ENCODE measurements at places on chromosomes 5 and 9.
A peak's percentile ranks its signal among the peaks of the same experiment; 100 is the strongest.

- no peak for DNase-seq
Measured at GRCh38 chr5:56080375-56081052, 85.8 kb upstream of the IL6ST start.

DNA sequence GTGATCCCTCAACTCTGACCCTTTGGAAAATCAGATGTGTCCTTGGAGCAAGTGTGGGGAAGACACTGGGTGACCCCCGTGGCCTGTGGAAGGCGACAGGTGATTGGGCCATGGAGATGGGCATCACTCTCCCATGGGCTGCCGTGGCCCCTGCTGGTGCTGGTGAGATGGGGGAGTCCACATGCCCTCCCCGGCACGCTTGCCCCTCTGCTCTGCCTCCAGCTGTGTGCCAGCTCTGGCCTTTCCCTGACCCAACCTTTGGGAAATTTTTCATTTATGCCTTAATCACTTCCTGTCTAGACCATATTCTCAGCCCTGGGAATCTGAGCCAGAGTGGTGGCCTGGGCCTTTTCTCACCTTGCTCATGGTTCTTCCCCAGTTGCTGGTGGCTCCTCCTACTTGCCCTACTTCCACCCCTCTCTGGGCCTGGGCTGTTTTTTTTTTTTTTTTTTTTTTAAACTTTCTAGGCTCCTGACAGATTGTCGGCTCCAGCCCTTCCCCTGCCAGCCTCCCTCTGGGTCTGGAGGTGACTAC lies 56.6 kb downstream of the RGS3 start:
- DNase-seq = peak; percentile 73

GRCh38 chr9:131500939-131501541 lies 1.7 kb upstream of the POMT1 start:
- DNase-seq = no peak

GRCh38 chr9:6098431-6098830 lies 83.0 kb upstream of the RANBP6 start:
- no peak for DNase-seq

- DNase-seq = no peak
Measured at GRCh38 chr9:129323376-129323998, 145.4 kb upstream of the IER5L start.

DNA sequence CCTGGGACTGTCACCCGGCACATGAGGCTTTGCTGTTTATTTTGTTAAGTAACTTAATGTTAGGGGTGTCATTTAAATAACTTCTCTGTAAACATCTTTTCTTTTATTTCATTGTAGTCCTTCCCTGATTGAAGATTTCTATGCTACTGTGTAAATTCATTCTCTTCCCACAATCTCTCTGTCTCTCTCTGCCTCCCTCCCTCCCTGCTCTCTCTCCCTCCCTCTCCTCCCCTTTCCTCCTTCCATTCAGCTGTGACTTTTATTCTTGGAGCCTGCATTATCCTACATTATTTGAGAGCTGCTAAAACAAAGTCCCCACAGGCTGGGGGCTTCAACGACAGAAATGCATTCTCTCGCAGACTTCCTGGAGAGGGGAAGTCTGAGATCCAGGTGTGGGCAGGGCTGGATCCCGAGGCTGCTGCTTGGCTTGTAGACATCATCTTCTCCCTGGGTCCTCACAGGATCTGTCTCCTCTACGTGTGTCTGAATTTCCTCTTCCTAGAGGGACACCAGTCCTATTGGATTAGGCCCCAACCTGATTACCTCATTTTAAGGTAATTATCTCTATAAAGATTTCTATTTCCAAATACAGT lies 18.4 kb downstream of the UBE2QL1 start:
- DNase-seq = no peak

DNA sequence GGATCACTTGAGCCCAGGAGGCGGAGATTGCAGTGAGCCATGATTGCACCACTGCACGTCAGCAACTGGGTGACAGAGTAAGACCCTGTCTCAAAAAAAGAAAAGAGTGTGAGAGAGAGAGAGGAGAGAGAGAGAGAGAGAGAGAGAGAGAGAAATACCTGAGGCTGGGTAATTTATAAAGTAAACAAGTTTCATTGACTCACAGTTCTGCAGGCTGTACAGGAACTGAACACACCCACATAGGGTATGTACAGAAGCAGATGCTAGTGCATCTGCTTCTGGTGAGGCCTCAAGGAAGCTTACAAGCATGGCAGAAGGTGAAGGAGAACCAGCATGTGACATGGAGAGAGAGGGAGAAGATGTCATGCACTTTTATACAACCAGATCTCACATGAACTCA lies 46.4 kb upstream of the CHD1 start:
- no peak for DNase-seq

- DNase-seq = no peak
Measured at GRCh38 chr9:134205672-134206310, 41.4 kb upstream of the RNU6ATAC start.

DNA sequence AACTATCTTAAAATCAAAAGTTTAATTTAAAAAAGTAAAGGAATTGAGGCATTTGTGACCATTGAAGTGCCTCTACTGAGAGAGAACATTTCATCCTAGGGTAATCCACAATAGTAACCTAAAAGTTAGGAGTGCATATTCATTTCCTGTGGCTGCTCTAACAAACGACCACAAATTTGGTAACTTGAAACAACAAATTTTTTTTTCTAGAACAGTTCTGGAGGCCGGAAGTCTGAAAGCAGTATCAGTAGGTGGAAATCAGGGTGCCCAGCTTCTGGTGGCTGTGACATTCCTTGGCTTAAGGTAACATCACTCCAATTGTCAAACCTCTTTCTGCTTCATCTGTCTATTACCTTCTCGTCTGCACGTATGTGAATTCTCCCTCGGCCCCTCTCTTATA lies 67.1 kb upstream of the SSBP2 start:
- DNase-seq = no peak

DNA sequence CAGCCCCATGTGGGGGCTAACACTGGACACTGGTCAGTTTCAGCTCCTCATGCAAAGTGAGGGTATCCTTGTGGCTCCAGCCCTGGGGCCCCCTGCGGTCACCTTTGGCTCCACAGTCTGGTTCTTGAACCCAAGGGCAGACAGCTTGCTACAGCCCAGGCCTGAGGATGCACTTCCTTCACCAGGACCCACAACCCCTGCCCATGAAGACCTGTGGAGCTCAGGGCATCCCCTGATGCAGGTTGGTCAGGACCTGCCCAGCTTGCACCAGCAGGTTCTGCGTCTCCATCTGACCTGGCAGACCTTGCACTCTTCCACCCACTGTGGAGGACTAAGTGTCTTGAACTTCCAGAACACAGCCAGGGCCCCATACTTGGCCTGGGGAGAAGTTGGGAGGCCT lies 3.7 kb upstream of the MRNIP start:
- no peak for DNase-seq

GRCh38 chr9:131149688-131150053 lies 24.3 kb downstream of the NUP214 start:
- no peak for DNase-seq

- DNase-seq = no peak
Measured at GRCh38 chr5:141328231-141328630, 2.1 kb upstream of the PCDHGA1 start.

DNA sequence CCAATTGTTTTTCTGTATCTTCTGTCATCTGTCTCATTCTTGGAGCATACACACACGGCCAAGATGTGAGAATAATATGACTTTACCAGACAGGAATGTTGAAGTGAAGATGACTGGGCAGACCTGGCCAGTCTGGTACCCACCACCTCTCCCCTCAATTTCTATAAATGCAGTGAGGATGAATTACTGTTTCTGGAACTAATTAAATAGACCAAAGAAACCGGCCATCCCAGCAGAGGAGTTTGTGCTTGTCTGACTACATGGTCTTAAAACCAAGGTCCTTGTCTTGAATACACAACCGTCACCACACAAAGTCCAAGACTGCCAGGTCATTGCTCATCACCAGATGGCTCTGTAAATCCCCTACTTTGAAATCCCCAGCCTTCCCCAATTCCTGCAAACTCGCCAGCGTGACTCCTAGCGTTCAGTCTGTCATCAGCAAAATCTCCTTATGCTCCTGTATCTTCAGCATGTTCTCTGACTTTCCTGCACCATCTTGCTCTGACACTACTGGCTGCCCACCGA lies 147.2 kb downstream of the PDE4D start:
- peak; percentile 74 for DNase-seq

- no peak for DNase-seq
Measured at GRCh38 chr5:82859451-82860140, 217.6 kb downstream of the TMEM167A start.

- DNase-seq = no peak
Measured at GRCh38 chr5:119275601-119276173, 80.1 kb upstream of the TNFAIP8 start.

DNA sequence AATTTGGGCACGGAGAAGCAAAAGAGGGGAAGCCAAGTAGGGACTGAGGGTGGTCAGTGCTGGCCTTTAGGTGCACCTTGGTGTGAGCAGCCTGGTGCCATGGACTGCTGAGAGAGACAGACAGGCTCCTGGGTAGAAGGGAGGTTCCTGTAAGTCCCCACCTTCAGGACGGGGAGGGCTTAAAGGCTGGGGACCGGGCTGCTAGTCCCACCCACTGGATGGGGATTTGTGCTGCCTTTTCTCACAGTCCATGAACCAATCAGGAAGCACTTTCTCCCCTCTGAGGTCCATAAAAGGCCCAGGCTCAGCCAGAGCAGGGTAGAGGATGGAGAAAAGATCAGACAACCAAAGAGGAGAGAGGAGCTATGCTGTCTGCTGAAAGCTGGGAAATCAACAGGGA lies 15.2 kb downstream of the CDC25C start:
- no peak for DNase-seq
